ENCODE measurements at places on chromosomes 13 and 19.

DNA sequence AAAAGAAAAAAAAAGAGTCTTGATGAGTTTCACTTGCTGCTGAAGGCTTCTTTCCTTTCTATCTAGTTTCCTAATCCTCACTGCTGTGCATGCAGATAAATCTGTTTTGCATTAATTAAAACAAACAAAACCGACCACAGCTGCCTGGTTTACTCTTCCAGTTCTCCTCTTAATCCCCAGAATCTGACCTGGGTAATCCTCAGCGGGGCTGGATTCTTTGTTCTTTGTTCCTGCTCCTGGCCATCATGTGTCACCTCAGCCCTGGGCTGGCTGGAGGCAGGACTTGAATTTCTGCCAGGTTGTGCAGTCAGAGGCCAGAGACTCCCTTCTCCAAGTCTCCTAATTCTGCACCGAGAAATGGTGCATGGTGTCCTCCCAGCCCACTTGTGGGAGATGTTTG is 52.2 kb upstream of the CYP4F8 start:
- DNase-seq: no peak

GRCh38 chr13:43573361-43573740 is 213.4 kb downstream of the ENOX1 start:
- DNase-seq: no peak

- no peak for DNase-seq
Measured at GRCh38 chr13:20492641-20493040, 33.0 kb downstream of the CRYL1 start.

DNA sequence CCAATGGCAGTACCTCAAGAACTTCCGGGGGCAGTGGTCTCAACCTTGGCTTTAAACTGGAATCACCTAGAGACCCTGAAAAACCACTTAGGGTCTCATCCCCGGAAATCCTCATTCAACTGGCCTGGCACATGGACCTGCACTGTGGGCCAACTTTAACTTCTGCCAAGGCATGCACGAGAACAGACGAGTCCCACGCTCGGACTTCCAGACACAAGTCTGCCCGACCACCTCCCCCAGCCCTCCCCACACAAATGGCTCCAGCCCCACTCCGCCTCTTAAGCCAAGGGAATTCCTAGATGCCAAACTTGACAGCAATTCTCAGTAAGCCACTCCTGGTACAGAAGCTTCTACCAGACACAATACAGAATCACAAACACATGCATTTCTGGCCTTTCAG is 114.0 kb downstream of the STK24 start:
- no peak for DNase-seq

GRCh38 chr19:43934055-43934984 is 762 bp downstream of the ZNF45 start:
- no peak for DNase-seq

DNA sequence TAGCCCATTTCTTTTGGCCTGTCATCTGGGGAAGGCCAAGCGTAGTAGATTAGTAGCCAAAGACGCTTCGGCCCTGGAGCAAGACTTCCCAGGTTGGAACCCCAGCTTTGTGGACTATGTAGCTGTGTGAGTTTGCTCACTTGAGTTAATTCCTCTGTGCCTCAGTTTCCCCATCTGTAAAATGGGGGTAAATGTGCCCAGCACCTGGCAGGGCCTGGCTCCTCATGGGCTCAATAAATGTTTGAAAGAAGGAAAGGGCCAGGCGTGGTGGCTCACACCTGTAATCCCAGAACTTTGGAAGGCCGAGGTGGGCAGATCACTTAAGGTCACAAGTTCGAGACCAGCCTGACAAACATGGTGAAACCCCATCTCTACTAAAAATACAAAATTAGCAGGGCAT is 14.9 kb upstream of the HNRNPM start:
- DNase-seq: no peak

DNA sequence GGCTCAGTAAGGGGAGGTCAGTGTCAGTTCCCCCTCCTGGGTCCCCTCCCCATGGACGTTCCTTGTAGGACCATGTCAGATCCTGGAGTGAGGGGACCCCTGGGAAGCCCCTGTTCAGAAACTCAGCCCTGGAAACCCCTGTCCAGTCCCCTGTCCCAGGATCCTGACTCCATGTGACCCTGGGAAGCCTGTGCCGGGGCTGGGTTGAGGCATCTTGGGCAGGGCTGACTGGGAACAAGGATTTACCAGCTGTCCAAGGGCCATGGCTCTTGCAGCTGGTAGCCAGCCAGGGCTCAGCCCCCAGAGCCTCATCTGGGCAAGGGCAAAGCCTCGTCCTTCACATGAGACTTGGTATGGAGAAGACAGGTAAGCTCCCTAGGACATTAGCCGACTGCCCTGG is 25.1 kb downstream of the CEACAM4 start:
- no peak for DNase-seq

Data from left colon (tissue), 2 donors.